ENCODE measurements at places on chromosomes 6 and 20.

GRCh38 chr6:146864300-146864699 is 265.5 kb downstream of the ADGB start:
- DNase-seq = no peak

DNA sequence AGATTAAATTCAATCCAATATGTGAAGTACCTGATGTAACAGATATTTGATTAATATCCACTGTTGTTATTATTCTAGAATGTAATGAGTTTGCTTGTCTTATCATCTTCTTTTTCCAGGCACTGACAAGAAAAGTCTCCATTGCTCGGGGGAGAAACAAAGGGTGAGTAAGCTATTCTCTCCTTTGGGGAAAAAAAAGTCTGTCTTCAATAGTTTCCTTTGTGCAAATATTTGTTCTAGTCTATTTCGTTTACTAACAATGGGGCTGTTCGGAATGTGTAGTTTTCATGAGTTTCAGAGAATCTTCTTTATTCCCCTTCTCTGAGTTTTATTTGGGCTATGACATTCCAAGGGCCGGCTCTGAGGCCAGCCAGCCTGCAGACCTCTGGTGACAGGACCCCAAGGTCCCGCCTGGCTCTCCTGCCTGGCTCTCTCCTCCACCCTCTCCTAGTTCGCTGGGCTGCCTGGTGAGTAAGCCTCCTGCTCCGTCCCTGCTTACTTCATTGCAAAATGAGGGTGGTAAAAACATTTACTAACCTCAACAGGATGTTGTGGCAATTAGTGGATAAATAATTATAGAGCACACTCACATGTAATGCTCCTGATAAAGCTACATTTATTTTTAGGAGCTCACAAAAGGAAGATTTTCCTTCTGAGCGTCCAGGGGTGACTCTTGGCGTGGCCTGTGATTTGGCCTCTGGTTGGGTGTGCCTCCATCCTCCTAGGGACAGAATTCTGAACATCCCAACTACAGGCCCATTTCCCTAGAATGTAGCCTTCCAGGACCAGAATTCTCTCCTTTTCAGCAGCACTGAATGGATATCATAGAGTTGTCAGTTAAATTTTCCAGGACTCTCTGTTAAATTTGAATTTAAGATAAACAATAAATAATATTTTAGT is 43.1 kb upstream of the SNX9 start:
- DNase-seq = no peak

DNA sequence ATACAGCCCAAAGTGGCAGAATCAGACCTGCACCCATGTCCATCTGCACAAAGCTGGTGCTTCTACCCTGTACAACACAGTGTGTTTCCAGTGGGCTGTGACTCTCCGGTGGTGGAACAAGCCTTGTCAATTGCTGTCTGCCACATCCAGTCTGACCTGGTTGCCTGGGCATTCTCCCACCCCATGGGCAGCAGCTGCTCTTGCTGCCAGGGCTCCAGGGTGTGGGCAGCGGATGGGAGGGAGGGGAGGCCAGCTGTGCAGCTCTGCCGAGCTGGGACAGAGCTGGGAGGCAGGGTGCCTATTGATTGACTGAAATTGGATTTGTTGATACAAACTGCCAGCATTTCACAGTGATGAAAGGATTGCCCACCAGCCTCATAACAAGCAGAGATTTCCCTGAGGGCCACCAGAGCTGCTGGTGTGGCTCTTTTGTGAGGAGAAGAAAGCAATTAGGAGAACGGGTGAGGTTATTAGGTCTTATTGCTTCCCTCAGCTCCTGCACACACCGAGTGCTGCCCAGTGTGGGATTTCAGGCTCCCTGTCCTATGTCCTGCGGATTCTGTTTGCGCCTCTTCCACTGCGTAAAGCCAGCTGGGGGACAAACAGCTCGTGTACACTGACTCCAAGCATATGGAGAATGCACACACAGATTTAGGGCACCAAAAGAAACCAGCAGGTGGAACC is 150.8 kb downstream of the NRN1 start:
- no peak for DNase-seq

DNA sequence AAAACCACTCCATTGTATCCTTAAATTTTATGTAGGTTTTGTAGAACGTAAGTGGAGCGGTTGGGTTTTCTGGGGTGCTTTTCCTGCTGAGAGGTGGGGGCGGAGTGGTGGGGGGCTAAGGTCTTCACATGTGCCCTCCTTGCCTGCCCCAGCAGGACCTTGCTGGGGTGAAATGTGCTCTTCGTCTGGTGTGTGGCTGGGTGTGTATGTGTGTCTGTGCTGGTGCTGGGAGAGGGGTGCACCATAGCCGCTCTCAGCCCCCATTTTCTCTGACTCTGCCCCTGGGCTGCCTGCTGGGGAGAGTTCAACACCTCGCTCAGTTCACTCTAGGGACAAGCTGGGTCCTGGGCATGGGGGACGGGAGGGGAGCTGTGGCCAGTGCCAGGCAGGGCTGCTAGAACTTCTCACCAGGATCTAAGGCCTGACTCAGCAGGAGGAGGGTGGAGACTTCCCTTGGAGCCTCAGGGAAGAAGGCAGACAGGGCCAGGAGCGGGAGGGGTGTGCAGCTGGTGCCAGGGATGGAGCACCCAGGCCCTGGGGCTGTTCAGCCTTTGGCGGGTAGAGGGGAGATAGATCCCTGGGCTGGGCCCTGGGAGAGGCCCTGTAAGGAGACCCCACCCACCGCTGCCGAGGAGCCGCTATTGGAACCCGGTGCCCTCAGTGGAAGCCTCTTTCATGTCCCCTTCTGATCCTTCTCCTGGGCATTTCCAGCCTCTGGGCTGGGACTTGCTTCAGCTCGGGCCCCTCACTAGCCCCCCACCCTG is 4.8 kb downstream of the SOX18 start:
- DNase-seq = no peak

GRCh38 chr20:35319871-35320197 is 27.6 kb upstream of the FAM83C start:
- DNase-seq = no peak
